ENCODE measurements at places on chromosomes 2 and 18. TPM values are rescaled to one million over a fixed set of nuclear protein-coding genes. Genes with fewer than 3 reads are reported as not detected.

The HS1BP3 gene
- total RNA-seq: 9.3 TPM

The MYO1B gene
- 9.3 TPM for total RNA-seq

GRCh38 chr18:41347057-41347456, 608.0 kb upstream of the PIK3C3 start:
- DNase-seq: no peak
- H3K36me3 ChIP-seq: peaks cover 10% of the 10 kb centered on the region
- H3K4me1 ChIP-seq: no peaks in the 10 kb centered on the region
- H3K27me3 ChIP-seq: no peaks in the 10 kb centered on the region
- no peak overlapping the region for H3K27ac ChIP-seq
- H3K4me3 ChIP-seq: no peak overlapping the region

- no peaks in the 10 kb centered on the region for H3K36me3 ChIP-seq
- H3K4me1 ChIP-seq: no peaks in the 10 kb centered on the region
- H3K27ac ChIP-seq: no peak overlapping the region
- DNase-seq: no peak
- no peak overlapping the region for H3K4me3 ChIP-seq
- H3K27me3 ChIP-seq: peaks cover 11% of the 10 kb centered on the region
Measured at GRCh38 chr2:232541195-232541960, 1.9 kb downstream of the CHRNG start.

GRCh38 chr2:229410264-229410663, 139.2 kb upstream of the PID1 start:
- no peak overlapping the region for H3K27ac ChIP-seq

- H3K36me3 ChIP-seq: no peaks in the 10 kb centered on the region
- no peak overlapping the region for H3K27ac ChIP-seq
- no peak for DNase-seq
- H3K4me3 ChIP-seq: no peak overlapping the region
- H3K27me3 ChIP-seq: no peaks in the 10 kb centered on the region
Measured at GRCh38 chr2:133658020-133658903, 90.0 kb upstream of the NCKAP5 start.

GRCh38 chr2:165601065-165601830, 131.8 kb downstream of the CSRNP3 start:
- H3K36me3 ChIP-seq: no peaks in the 10 kb centered on the region
- DNase-seq: no peak
- H3K4me3 ChIP-seq: no peak overlapping the region
- H3K27ac ChIP-seq: no peak overlapping the region

- H3K4me3 ChIP-seq: no peak overlapping the region
- DNase-seq: no peak
- no peak overlapping the region for H3K27ac ChIP-seq
- peaks cover 6% of the 10 kb centered on the region for H3K4me1 ChIP-seq
Measured at GRCh38 chr2:144071461-144071860, 448.5 kb downstream of the ZEB2 start.

DNA sequence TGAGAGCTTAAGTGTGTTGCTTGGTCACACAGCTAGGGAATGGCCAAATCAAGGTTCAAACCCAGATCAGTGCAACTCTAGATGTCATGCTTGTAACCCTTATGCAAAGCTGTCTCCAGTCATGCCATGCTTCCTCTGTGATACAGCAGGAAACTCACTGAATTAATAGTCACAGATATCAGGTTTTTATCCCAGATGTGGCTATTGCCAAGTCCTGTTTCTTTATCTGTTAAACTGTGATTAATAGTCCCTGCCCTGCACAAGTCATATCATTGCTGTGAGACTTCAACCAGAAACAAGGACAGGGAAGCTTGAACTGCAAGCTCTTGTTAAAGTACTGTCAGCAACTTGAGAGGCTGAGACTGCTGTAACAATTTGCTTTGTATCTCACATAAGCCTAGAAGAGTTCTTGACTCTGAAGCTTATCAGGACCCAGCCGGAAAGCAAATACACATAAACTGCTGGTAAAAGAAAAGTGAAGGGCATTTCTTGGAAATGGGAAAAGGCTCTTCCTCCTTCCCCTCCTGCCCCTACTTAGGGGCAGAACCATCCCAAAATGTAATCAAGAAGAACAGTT, 609.0 kb downstream of the DCC start:
- no peaks in the 10 kb centered on the region for H3K36me3 ChIP-seq
- DNase-seq: no peak
- H3K27me3 ChIP-seq: no peaks in the 10 kb centered on the region
- H3K4me1 ChIP-seq: no peaks in the 10 kb centered on the region
- no peak overlapping the region for H3K4me3 ChIP-seq

DNA sequence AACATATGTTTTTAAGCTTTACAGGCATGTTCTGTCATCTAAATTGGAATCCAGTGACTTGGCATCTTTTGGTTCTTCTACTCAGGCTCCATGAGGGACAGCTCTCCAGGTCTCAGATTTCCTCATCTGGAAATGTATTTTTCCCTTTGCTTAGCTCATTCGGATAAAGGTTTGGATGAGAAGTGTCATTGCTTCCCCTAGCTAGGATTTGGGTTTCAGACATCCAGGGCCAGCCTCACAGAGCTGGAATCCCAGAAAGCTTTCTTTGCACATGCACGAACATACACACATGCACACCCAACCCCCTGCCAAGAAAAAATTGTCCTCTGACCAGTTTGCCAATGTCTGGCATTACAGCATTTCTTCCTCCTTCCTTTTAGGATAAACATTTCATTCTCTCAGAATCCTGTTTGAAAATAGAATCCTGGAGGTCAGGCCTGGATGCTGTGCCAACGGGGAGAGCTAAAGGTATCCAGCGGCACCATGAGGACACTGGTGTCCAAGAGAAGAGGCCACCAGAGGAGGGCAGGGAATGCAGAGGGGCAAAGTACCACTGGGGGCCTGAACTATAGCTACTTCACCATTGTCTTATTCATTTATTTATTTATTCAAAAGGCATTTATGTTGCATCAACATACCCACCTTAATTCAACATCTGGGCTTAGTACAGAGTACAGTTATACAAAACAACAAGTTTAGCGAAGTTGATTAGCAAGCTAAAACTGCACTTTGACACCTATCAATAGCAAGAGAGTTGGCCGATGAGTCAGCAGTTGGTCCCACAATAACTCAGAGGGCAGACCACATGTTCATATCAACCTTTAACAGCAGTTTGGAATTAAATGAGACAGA, 97.9 kb upstream of the ATL2 start:
- H3K36me3 ChIP-seq: no peaks in the 10 kb centered on the region
- peak overlapping the region; percentile 87 for H3K27ac ChIP-seq
- DNase-seq: no peak
- peaks cover 28% of the 10 kb centered on the region for H3K4me1 ChIP-seq
